H9 (cell line): ENCODE measurements at places on chromosomes 1 and 21.

DNA sequence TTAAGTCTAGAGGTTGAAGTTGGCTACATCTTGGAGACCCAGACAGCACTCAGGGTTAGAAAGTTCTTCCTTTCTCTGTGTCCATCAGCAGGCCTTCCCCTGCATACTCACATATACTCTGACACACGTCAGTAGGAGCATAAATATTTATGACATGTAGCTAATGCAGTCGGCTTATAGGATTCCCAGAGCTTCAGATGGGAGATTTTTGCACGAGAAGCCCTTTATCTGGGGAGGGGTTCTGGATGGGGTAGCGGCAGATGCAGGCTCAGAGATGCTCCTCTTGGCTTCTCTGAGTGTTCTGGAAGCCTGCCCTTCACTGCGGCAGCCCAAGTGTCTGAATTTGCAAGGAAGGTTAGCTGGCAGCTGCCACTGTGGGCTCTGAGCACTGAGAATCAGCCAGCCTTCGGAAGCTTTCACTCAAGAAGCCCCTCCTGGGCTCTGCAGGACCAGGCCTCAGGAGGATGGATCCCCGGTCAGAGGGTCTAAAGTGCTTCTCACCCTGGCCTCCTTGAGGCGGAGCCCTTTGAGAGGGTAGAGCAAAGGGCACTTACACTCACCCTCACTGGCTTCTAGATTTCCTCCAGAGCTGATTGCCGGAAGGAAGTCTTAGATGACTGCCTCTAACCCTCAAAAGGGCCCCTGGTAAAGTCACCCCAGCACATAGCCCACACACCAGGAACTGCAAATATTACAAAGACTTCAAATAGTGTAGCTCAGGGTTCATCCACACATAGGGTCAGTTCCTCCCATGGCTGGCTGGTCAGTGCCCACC, 68.1 kb upstream of the NFASC start:
- no peak overlapping the region for H3K4me3 ChIP-seq
- H3K36me3 ChIP-seq: no peaks in the 10 kb centered on the region
- H3K27me3 ChIP-seq: no peaks in the 10 kb centered on the region
- H3K4me1 ChIP-seq: no peaks in the 10 kb centered on the region
- no peak overlapping the region for H3K27ac ChIP-seq

DNA sequence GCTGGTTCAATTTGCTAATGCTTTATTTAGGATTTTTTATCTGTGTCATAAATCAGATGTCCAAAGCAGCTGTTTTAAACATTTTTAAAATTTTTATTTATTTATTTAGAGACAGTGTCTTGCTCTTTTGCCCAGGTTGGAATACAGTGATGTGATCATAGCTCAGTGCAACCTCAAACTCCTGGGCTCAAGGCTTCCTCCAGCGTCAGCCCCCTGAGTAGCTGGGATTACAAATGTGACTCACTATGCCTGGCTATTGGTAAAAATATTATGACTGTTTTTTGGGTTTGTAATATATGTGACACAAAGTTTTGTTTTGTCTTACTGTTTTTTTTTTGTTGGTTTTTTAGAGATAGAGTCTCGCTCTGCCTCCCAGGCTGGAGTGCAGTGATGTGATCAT, 11.8 kb downstream of the ZBED6 start:
- H3K4me1 ChIP-seq: no peaks in the 10 kb centered on the region
- peaks cover 60% of the 10 kb centered on the region for H3K36me3 ChIP-seq
- no peak overlapping the region for H3K27ac ChIP-seq
- no peaks in the 10 kb centered on the region for H3K27me3 ChIP-seq

DNA sequence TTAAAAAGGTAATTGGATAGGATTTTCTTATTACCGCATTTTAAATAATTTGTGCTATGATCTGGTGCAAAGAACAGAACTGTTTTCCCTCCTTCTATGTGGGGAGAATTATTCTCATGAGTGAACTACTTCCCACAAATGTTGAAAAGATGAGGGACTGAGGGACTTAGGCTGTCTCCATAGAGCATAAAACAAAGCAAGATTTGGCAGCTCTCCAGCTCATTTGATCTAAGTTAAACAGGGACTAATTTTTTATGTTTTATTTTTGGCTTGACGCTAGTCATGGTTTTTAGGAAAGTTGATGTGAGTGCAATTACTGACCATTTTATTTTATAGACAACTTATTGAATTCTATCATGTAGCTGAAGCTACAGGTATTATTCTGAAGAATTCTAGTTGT, 362.3 kb downstream of the HLX start:
- H3K4me3 ChIP-seq: no peak overlapping the region
- H3K4me1 ChIP-seq: no peaks in the 10 kb centered on the region
- no peaks in the 10 kb centered on the region for H3K27me3 ChIP-seq
- no peaks in the 10 kb centered on the region for H3K36me3 ChIP-seq
- no peak for DNase-seq

DNA sequence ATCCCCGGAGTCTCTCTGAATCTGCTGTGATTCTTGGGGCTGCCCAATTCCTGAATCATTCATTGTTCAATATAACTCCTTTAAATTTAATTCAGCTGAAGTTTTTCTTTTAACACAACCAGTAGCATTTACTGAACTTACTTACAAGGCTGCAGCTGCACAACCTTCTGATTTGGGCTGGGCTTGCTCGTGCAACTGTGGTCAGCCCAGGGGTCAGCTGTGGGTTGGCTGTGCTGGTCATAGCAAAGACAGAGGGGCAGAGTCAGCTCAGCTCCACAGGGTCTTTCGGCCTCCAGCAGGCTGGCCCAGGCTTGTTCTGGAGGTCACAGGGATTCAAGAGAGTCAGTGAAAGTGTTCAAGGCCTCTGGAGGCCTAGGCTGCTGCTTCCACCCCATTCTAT, 186.1 kb downstream of the MATN1 start:
- no peaks in the 10 kb centered on the region; the same call in 1 of the 2 replicates for H3K36me3 ChIP-seq
- DNase-seq: no peak
- no peaks in the 10 kb centered on the region for H3K27me3 ChIP-seq

DNA sequence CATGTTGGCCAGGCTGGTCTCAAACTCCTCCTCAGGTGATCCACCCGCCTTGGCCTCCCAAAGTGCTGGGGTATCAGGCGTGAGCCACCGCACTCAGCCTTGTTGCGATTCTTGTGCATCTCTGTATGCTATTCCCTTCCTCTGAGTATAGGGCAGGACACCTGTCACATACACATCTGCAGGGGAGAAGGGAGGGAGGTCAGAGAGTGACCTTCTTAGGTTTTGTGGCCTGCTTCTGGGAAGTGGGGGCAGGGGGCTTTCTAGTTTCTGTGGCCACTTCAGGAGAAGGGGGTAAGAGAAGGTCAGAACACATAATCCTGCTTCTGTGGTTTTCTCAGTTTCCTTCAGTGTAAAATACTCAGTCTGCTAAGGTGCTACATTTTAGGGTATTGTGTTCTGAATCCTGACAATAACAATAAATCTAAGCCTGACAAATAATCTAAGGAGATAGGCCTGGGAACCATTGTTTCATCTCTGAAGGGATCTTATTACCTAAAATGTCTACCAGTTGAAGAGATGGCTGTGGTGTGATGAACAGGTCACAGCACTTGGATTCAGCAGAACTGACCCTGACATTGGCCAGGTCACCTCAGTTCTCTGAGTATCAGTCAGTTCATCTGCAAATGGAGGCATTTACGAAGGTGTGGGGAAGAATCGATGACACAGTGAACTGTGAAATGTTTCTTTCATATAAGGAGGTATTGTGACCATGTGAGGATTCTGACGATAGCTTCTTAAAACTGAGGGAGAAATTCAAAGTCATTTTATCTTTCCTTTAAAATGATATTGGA, 212.6 kb upstream of the L1TD1 start:
- no peak overlapping the region for H3K27ac ChIP-seq
- H3K36me3 ChIP-seq: no peaks in the 10 kb centered on the region
- H3K4me3 ChIP-seq: no peak overlapping the region
- no peaks in the 10 kb centered on the region for H3K27me3 ChIP-seq
- DNase-seq: no peak
- no peaks in the 10 kb centered on the region for H3K4me1 ChIP-seq

DNA sequence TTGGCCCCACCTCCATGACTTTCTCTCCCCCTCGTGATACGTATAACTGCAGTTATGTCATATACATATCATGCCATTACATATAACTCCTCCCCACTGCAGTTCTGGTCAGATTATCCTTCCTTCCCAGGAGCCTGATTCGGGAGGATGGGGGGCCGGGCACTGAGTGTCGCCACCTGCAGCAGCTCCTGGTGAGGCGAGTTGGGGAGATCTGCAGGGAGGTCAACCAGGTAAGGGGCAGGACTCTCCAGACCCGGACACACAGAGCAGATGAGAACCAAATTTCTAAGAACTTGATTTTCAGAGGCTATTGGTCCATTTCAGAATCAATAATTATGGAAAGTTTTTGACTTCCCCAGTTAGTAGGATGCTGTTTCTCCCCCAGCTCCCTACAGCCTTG, 19.5 kb downstream of the HYI start:
- no peaks in the 10 kb centered on the region for H3K4me1 ChIP-seq
- no peak overlapping the region for H3K4me3 ChIP-seq
- no peak overlapping the region for H3K27ac ChIP-seq
- H3K27me3 ChIP-seq: no peaks in the 10 kb centered on the region
- DNase-seq: no peak

- H3K4me3 ChIP-seq: no peak overlapping the region
- no peaks in the 10 kb centered on the region for H3K27me3 ChIP-seq
- no peaks in the 10 kb centered on the region for H3K4me1 ChIP-seq
- no peaks in the 10 kb centered on the region for H3K36me3 ChIP-seq
- DNase-seq: no peak
Measured at GRCh38 chr1:87392248-87393192, 63.8 kb downstream of the LMO4 start.

DNA sequence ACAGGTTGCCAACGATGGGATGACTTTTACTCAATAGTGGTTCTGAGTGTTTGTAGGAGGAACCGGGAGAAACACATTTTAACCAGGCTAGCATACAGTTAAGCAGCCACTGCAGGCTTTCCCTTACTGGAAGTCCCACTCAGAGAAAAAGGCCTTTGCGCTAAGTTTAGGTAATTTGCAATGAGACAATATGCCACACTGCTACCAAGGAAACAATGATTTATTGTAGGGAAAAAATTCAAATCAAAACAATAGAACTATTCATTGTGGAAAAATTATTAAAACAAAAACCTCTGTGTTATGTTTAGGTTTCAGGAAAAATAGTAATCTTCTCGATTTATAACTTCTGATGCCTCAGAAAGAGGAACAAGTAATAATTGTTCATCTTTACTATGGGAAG, 51.4 kb upstream of the CR2 start:
- no peaks in the 10 kb centered on the region for H3K36me3 ChIP-seq
- no peak for DNase-seq
- H3K27me3 ChIP-seq: no peaks in the 10 kb centered on the region
- H3K4me1 ChIP-seq: no peaks in the 10 kb centered on the region

DNA sequence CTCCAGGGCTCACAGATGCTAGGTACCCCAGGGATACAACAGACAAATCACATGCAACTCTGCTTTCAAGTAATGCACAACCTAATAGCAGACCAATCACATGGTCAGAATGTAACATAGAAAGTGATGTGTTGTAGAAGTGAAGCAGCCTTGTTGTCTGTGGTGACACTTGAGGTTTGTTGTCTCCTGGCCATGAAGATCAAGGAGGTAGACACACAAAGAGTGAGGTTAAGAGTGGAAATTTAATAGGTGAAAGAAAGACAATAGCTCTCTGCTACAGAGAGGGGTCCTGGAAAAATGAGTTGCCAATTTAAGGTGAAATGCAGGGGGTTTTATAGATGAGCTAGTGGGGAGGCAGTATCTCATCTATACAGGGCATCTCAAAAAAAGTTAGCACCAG, 2.5 kb upstream of the TMEM9 start:
- no peak overlapping the region for H3K27ac ChIP-seq
- H3K27me3 ChIP-seq: no peaks in the 10 kb centered on the region
- no peak for DNase-seq
- H3K36me3 ChIP-seq: peaks cover 13% of the 10 kb centered on the region
- H3K4me3 ChIP-seq: no peak overlapping the region

GRCh38 chr1:39609618-39610331, 29.7 kb downstream of the HEYL start:
- peak overlapping the region; percentile 69 for H3K4me3 ChIP-seq
- no peaks in the 10 kb centered on the region for H3K4me1 ChIP-seq
- H3K27me3 ChIP-seq: peaks cover 3% of the 10 kb centered on the region; the same call in 1 of the 2 replicates
- no peaks in the 10 kb centered on the region for H3K36me3 ChIP-seq
- peak; percentile 93 for DNase-seq

- peaks cover 19% of the 10 kb centered on the region for H3K36me3 ChIP-seq
- no peak overlapping the region for H3K4me3 ChIP-seq
- no peaks in the 10 kb centered on the region for H3K27me3 ChIP-seq
- no peak overlapping the region for H3K27ac ChIP-seq
- no peaks in the 10 kb centered on the region for H3K4me1 ChIP-seq
Measured at GRCh38 chr1:34060901-34061415, 104.1 kb downstream of the CSMD2 start.

GRCh38 chr1:223702735-223703667, 9.3 kb upstream of the CAPN2 start:
- no peak overlapping the region for H3K27ac ChIP-seq
- no peaks in the 10 kb centered on the region for H3K4me1 ChIP-seq
- no peak for DNase-seq
- no peak overlapping the region for H3K4me3 ChIP-seq
- no peaks in the 10 kb centered on the region for H3K36me3 ChIP-seq

GRCh38 chr21:24938573-24938972, 668.7 kb downstream of the MRPL39 start:
- no peaks in the 10 kb centered on the region for H3K27me3 ChIP-seq
- no peak overlapping the region for H3K4me3 ChIP-seq
- no peaks in the 10 kb centered on the region for H3K4me1 ChIP-seq
- H3K36me3 ChIP-seq: no peaks in the 10 kb centered on the region

DNA sequence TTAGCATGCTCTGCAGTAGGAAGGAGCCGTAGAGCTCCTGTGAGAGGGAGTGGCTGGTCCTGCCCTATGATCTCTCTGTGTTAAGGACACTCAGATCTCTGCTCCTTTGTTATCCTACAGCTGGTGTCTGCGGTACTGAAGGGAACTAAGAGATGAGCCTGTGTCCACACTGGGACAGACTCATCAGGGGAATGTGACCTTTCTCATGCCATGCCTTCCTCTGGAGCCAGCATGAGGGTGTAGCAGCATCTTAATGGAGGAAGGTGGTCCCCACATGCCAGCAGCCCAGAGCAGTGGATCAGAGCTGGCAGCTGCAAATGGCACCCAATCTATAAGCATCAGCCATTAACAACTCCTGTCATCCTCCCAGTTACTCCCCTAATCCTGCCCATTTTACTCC, 24.7 kb upstream of the GUCA2B start:
- H3K4me1 ChIP-seq: no peaks in the 10 kb centered on the region
- no peak overlapping the region for H3K27ac ChIP-seq
- no peaks in the 10 kb centered on the region for H3K36me3 ChIP-seq
- no peak for DNase-seq
- no peaks in the 10 kb centered on the region for H3K27me3 ChIP-seq
- no peak overlapping the region for H3K4me3 ChIP-seq

GRCh38 chr1:168879896-168880734, 151.1 kb upstream of the DPT start:
- no peak overlapping the region for H3K27ac ChIP-seq
- no peaks in the 10 kb centered on the region for H3K36me3 ChIP-seq
- no peak overlapping the region for H3K4me3 ChIP-seq
- DNase-seq: no peak
- no peaks in the 10 kb centered on the region for H3K4me1 ChIP-seq
